ENCODE measurements at places on chromosomes 12 and 14. TPM values are rescaled to one million over a fixed set of nuclear protein-coding genes. Genes with fewer than 3 reads are reported as not detected.
A peak's percentile ranks its signal among the peaks of the same experiment; 100 is the strongest.

DNA sequence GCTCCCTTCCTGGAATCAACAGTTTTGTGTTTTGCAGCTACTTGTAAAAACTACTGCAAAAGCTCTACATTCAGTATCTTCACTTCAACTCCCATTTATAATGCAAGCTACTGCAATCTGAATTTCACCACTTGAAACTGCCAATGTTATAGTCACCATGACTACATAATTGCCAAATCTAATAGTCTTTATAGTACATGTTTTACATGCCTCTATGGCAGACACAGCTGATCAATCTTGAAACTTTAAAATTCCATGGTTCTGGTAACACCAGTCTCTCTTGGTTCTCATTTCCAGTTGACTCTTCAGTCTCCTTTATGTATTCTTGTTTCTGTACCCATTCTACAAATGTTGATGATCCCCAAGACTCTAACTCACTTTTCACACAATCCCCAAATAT lies 185.9 kb downstream of the MED13L start:
- DNase-seq, result no peak

DNA sequence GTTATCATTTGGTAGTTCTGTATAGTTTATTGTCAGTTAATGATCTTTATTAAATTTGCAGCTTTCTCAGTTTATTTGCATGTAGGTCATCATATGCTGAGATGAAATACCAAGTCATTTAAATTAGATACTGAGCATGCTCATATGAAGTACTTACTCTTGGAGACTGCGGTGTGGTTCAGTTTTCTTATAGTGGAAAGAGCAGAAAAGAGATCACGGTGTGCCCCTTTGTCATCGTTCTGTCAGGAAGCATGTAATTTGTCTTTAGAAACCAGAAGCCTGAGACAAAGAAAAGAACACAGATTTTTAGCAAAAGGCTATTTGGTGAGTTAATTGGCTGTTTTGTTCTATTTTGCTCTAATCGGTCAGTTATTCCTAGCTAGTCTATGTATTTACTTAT lies 75.6 kb downstream of the PLEKHA5 start:
- DNase-seq, result no peak

DNA sequence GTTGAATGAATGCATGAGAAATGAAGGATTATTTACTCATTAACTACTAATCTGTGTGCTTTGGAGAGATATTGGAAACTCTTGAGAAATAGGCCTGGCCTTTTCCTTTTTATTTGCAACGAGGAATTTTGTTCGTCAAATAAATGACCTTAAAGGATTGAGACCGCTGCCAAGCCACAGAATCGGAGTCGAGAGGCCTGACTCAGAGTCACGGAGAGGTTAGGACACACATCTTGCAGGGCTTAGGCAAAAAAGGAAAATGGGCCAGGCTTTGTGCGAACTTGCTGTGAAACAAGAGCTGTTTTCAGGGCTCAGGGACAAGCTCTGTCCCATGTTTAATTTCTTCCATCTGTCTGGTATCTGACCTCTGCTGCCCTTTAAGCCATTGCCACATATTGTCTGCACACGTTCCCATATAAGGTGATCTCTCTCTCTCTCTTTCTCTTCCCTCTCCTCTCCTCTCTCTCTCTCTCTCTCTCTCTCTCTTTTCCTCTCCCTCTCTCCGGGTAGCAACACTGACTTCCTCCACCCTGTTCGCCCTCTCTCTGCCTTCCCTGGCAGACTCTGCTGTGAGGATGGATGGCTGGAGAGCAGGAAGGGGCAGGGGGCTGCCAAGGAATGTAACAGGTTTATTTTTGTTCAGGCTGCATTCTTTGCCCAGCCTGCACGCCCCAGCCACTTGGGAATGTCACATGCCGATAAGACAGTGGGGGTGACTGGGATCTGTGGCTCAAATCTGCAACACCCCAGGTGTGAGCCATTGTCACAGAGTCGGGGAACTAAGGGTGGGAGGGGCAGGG lies 14.9 kb upstream of the IFT81 start:
- no peak for DNase-seq

DNA sequence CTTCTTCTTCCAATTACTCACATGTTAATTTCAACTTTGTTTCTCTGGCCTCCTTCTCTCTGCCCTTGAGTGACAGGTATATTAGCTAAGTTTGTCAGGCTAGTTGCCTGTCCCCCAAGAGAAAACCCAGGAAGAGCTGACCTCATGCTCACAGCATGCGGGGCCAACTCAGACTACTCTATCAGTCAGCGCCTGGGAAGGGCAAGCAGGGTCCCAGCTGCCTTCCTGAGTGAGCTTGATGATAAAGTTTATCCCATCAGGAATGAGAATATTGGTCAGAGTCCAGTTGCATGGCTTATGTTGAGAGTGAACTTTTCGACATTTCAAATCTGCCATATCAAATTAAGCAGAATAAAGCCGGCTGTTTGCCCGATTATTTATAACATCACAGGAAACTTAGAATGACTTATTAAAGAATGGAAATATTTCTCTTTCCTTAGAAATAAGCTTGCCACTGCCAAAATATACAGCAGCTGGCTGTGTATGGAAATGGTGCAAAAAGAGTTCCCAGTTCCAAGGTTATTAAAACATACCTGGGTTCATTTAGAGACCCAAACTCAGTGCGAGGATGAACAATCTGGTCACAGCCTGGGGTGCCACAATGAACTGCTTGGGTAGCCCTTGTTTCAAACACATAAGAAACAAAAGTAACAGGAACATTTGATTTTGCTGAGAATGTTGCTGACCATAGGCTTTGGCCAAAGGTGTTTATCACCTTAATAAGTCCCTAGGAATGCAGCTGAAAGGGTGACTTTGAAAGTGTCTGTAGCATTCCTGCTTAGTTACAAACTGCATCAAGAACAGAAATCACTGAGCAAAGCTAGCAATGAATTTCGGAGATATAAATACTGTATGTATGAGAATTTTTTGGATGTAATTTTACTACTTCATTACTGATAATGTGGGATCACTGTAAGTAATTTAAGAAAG lies 1553.8 kb upstream of the FLRT2 start:
- no peak for DNase-seq

DNA sequence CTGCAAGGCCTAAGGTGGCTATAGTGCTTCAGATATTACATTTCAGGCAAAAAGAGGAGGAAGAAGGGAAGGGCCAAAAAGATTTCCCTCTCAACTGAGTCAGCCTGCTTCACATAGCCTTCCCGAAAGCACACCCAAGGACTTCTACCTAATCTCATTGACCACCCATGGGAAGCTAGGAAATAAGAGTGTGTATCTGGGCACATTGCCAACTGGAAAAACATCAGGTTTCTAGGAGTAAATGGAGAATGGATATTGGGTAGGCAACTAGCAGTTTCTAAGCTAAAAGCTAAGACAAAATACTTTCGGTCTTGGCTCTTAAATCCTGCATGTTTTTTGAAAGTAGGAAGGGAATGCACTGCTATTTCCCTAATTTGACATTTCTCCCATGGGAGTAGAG lies 221.7 kb upstream of the GRIP1 start:
- DNase-seq, result no peak

DNA sequence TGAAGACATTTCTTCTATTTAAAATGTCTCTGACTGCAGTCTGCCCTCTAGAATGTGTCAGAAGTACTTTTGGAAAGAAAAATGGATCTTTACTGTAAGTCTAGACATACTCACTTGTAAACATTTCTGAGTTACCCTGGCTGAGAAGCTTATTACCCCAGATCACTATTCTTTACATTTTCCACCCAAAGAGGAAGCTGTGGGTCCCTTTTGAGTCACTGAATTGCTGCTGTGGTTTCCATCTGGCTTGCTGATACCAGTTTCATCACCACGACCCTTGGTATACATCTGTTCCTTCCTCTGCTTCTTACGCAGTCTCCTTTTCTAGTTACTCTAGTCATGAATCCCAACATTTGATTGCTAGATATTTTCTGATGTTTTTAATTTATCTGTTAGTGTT lies 20.2 kb upstream of the CLEC4D start:
- DNase-seq, result peak; percentile 65

The ACACB gene
- total RNA-seq, result 10.2 TPM

The FAM186B gene
- total RNA-seq, result 0.82 TPM

The SYCP3 gene
- 0.91 TPM for total RNA-seq

The GPHB5 gene
- total RNA-seq, result not detected
